Nephron progenitor cell (in vitro differentiated cells): ENCODE measurements at places on chromosomes 7 and 10.
A peak's percentile ranks its signal among the peaks of the same experiment; 100 is the strongest.

DNA sequence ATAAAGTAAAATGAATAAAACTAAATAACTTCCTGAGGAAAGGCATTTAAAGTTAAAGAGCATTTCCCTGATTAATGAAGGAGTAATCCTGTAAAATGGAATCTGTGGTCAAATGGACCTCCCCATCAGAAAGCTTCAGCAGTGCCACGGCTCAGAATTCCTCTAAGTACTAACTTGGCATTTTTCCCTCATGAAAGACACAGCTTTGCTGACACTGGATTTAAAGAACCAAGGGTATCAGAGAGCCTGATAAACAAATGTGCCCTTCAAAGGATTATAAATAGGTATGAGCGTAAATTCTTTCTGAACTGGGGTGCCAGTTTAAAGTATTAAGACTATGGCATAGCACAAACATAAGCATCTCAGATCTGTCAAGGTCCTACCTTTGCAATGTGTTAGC is 24.2 kb upstream of the RNF148 start:
- no peak for DNase-seq
- no peaks in the 10 kb centered on the region for H3K27me3 ChIP-seq
- H3K4me1 ChIP-seq = no peaks in the 10 kb centered on the region
- no peak overlapping the region for H3K27ac ChIP-seq

- peak overlapping the region; percentile 54 for H3K27ac ChIP-seq
- no peak for DNase-seq
- H3K27me3 ChIP-seq = peaks cover 6% of the 10 kb centered on the region
Measured at GRCh38 chr10:133613699-133614098, 12.9 kb downstream of the FRG2B start.

- no peaks in the 10 kb centered on the region for H3K36me3 ChIP-seq
- no peak for DNase-seq
- no peak overlapping the region for H3K27ac ChIP-seq
- H3K4me1 ChIP-seq = peaks cover 50% of the 10 kb centered on the region
Measured at GRCh38 chr7:1535100-1535458, 4.6 kb downstream of the MAFK start.

DNA sequence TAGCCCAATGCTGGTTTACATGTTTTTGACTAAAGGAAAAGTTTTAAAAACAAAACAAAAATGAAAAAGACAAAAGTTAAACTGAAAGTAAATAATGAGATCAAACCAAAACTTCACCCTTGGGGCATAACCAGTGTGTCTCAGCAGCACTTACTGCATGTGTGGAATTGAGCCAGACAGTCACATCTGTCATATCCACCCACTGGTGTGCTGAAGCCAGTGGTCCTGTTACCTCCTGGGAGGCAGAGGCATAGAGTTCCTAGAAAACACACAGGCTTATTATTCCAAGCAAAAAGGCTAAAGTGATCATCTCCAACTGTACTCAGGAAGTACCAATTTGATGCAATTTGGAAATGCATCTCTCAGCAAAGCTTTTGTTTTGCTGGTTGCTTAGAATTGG is 40.4 kb downstream of the ASAH2 start:
- no peaks in the 10 kb centered on the region for H3K36me3 ChIP-seq
- no peak overlapping the region for H3K27ac ChIP-seq
- peaks cover 16% of the 10 kb centered on the region for H3K27me3 ChIP-seq
- no peak overlapping the region for H3K4me3 ChIP-seq
- H3K4me1 ChIP-seq = no peaks in the 10 kb centered on the region
- DNase-seq = no peak

DNA sequence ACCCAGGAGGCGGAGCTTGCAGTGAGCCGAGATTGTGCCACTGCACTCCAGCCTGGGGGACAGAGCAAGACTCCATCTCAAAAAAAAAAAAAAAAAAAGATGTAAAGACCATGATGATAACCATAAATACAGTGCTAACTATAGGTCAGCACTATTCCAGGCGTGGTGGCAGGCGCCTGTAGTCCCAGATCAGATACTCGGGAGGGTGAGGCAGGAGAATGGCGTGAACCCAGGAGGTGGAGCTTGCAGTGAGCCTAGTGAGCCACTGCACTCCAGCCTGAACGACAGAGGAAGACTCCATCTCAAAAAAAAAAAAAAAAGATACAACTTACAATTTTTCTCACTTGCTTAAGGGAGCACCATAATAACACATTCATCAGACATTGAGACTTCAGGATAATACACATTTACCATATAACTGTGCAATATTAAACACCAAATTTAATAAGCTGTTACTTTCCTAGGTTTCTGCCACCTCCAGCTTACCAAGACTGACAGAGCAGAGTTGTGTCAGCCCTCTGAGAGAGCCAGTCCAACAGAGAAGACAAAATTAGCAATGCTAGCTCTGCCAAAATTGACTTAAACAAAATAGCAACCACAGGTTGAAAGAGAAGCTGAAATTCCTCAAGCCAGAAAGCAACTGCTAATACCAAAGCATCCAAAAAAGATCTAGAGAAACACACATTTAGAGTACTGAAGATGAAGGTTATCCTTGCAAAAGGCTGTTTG is 8.2 kb downstream of the DNA2 start:
- peak overlapping the region; percentile 39 for H3K27ac ChIP-seq
- no peak for DNase-seq

DNA sequence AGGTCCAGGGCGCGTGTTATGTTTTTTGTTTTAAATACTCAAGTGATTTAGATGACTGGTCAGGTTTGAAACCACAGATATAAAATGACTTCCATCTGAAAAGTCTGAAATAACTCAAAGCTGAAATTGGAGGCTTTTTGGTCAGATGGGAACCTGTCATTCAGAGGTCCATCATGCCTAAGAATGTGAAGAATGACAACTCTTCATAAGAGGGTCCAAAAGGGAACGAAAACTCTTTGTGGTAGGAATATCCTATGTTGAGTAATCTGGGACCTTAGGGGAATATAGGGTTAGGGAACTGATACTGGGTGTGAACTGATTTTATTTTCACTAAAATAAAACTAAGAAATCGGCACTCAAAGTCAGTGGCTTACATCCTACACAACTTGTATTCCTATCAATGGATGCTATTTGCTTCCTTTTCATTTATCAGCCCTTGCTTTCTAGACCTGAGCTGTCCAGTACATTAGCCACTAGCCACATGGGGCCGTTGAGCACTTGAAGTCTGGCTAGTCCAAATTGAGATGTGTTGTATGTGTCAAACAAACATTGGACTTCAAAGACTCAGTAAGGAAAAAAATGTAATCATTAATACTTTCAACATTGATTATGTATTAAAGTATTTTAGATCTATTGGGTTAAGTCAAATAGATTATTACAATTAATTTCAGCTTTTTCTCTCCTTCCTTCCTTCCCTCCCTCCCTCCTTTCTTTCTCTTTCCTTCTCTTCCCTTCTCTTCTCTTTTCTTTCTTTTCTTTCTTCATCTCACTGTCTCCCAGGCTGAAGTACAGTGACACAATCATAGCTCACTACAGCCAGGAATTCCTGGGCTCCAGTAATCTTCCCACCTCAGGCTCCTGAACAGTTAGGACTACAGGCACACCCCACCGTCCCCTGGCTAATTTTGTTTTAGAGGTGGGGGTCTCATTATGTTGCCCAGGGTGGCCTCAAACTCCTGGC is 56.5 kb upstream of the KDM7A start:
- H3K27me3 ChIP-seq = peaks cover 16% of the 10 kb centered on the region
- H3K4me1 ChIP-seq = peaks cover 29% of the 10 kb centered on the region
- DNase-seq = no peak
- H3K36me3 ChIP-seq = no peaks in the 10 kb centered on the region
- peak overlapping the region; percentile 13 for H3K27ac ChIP-seq

DNA sequence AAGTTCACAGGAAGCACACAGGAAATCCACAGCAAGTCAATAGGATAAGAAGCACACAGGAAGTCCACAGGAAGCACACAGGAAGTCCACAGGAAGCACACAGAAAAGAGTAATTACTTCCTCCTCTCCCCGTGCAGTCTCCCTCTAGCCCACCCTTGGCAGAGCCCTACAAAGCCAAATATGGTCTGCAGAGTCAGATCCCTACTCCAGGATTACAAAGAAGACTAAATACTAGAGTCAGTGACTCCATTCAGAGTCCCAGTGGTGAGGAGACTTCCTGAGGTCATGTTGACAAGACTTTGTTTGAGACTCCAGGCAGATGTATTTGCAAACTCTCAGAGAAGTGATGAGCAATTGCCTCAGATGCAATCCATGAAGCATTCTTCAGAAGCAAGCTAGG is 398.6 kb upstream of the AUTS2 start:
- DNase-seq = no peak
- H3K27ac ChIP-seq = no peak overlapping the region
- H3K4me1 ChIP-seq = no peaks in the 10 kb centered on the region
- no peak overlapping the region for H3K4me3 ChIP-seq

DNA sequence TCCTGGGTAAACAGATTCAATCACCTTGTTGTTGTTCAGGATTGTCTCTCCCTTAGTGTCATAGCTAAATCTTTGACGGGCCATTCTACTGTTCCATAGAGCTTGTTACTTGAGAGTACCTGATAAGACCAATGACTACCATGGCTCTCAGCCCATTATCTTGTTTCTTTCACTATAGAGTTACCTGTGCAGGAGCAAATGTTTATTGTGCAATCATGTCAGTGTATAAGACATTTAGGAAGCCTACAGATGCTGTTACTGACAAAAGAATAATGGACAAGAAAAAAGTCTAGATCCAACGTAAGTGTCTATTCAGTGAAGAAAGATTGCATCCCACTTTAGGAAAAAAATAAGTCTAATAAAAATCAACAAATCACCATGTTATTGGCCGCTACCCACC is 1041.7 kb upstream of the AUTS2 start:
- no peak for DNase-seq
- no peak overlapping the region for H3K4me3 ChIP-seq
- H3K27ac ChIP-seq = no peak overlapping the region
- H3K27me3 ChIP-seq = peaks cover 6% of the 10 kb centered on the region
- no peaks in the 10 kb centered on the region for H3K36me3 ChIP-seq

GRCh38 chr7:16875861-16876260 is 5.9 kb downstream of the AGR3 start:
- H3K27me3 ChIP-seq = peaks cover 3% of the 10 kb centered on the region
- H3K36me3 ChIP-seq = no peaks in the 10 kb centered on the region
- no peaks in the 10 kb centered on the region for H3K4me1 ChIP-seq
- H3K27ac ChIP-seq = no peak overlapping the region
- H3K4me3 ChIP-seq = no peak overlapping the region
- DNase-seq = no peak

GRCh38 chr7:13153742-13154141 is 466.3 kb downstream of the ARL4A start:
- H3K27ac ChIP-seq = peak overlapping the region; percentile 90
- H3K27me3 ChIP-seq = no peaks in the 10 kb centered on the region
- no peak for DNase-seq
- peaks cover 46% of the 10 kb centered on the region for H3K4me1 ChIP-seq
- no peak overlapping the region for H3K4me3 ChIP-seq
- H3K36me3 ChIP-seq = no peaks in the 10 kb centered on the region

DNA sequence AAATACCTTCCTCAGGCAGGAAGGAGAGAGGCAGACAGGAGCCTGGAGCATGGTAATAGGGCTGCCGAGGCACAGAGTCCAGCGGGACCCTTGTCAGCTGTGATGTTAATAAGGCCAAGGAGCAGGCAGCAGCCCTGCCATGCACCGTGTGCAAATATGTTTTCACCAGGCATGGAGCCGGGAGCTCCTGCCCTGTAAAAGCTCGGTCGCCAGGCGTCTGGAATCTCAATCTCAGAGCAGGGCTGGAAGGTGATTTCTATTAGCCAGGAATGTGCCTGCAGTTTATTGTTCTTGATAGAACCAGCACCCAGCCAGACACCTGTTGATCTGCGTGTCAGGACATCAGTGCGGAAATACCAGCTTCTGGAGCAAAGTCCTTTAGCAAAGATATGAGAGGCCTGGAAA is 469.8 kb downstream of the GLRX3 start:
- H3K27me3 ChIP-seq = peaks cover 10% of the 10 kb centered on the region
- peak; percentile 15 for DNase-seq
- peaks cover 24% of the 10 kb centered on the region for H3K4me1 ChIP-seq
- no peak overlapping the region for H3K4me3 ChIP-seq
- no peaks in the 10 kb centered on the region for H3K36me3 ChIP-seq

DNA sequence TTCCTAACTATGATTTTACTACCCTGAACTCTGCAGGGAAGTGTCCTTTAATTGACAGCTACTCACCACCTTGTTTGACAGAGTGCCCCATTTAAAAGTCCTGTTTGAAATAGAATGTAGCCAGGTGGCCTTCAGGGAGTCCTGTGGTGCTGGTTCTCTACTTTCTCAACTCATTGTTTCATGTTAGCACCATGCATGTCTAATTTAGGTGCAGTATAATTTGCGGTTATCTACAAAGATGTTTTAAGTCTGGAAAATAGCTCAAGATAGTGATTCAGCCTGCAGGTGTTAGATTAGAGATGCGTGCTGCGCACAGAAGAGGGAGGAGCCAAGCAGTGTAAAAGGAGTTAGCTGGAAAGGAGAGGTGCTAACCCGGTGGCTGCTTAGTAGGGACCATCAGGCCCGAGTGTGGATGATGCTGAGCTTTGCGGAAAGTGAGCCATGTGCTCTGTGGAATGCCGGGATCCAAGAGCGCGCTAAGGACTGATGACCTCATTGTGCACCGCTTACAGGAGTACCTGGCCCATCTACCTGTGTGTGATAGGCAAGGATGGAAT is 1.2 kb downstream of the CCM2 start:
- no peaks in the 10 kb centered on the region for H3K27me3 ChIP-seq
- no peak for DNase-seq
- peaks cover 8% of the 10 kb centered on the region for H3K36me3 ChIP-seq
- peak overlapping the region; percentile 1 for H3K27ac ChIP-seq

DNA sequence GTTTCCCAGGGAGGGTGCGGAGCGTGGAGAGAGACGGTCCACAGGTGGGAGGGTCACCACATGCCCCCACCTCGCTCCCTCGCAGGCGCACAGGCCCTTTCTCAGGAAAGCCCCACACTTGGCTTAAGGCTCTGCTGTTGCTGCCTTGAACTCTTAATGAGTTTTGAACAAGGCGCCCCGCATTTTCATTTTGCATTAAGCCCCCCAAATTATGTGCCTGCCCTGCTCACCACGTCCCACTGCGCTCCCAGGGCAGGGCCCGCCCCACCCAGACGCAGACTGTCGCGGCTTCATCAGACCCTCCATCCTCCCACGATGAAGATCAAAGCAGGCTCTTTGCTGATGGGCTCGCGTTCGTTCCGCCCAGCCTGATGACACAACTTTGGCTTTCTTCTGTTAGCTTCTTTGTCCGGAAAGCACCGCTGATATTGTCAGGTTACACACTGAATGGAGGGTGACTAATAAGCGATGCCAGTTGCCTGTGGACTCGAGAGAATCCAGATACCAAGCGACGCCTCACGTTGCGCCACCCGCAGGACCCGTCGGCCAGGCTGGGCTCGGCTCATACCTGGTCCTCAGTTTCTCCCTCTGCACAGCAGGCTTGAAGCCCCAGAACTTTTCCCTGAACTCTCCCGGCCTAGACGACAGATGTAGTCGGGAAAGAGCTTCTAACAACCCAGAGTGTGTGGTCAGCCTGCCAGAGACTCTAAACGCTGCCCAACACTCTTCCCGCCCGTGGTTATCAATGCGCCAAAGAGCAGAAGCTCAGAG is 9.5 kb downstream of the CALML3 start:
- H3K4me3 ChIP-seq = no peak overlapping the region
- no peak overlapping the region for H3K27ac ChIP-seq
- DNase-seq = no peak
- H3K36me3 ChIP-seq = no peaks in the 10 kb centered on the region
- H3K4me1 ChIP-seq = peaks cover 40% of the 10 kb centered on the region
